HTR-8/SVneo (cell line): ENCODE measurements at places on chromosomes 7 and 10.

GRCh38 chr10:4839353-4839752 lies 13.3 kb downstream of the AKR1E2 start:
- no peak for DNase-seq

DNA sequence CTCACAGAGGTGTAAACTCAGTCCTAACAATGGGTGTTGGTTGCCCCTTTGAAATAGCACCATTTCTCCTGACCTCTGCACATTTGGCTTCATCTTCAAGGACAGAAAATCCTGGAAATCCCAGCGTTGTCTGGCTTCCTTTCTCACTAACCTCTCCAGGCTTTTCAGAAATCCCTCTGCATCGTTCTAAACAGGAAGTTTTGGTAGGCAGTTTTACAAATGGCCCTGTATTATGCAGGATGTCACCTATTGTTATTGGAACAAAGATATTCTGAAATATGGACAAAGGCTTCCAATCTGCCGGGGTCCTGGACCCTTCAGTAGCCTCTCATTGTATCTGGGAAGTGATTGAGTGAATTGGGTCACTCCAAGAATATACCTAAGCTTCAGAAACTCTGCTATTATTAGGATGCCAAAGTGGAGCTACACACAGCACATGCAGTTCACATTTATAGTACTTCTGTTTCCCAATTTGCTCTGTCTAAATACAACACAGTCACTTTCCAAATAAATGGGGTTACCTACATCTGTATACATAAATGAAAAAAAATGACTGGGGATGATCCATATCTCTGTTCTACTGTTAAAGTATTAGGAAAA lies 134.8 kb upstream of the KLF6 start:
- DNase-seq, result no peak

GRCh38 chr7:107032050-107032449 lies 12.5 kb upstream of the PRKAR2B start:
- no peak for DNase-seq

DNA sequence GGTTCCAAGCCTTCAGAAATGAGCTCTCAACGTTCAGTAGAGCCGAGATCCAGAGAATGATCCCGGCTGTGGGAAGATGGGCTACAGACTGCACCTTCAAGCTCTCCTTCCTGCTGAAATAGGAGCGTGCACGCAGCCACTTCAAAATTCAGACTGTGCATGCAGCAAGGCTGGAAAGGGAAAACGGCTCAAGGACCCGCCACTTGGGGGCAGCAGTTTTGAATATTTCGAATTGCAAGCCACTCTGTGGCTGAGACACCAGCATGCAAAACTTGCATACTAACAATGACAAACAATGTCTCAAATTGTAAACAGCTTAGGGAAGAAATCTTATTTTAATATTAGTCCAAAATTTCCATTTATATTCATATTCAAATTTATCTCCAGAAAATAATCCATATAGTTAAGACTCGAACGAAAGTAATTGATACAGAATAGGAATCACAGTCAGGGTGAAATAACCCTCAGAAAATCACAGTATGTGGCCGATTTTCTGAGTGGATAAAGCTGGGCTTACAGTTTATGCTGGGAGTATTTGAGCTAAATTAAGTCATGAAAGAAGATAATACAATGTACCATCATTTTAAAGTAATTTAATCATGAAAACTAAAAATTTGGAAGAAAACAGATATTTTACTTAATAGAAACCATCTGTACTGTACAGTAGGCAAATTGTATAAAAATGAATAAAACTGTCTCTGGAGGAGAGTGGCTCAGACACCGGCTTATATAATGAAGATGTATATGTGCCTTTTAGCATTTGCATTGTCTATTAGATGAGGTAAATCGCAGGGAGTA lies 137.9 kb upstream of the MKI67 start:
- DNase-seq, result no peak

DNA sequence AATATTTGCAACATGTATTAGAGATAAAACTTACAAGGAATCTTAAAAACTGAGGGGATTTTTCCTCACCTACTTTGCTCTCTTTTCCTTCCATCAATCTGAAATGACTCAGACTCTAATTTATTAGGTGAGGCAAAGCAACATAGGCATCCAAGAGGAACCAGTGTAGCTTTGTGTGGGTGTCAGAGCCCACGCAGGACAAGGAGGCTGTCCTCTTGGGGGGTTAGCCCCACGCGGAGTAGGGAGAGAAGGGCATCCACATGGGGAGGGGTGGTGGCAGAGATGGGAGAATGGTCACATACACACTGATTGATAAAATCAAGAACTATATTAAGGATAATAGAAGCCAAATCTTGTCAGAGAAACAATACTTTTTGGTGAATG lies 33.8 kb upstream of the ARMS2 start:
- no peak for DNase-seq

DNA sequence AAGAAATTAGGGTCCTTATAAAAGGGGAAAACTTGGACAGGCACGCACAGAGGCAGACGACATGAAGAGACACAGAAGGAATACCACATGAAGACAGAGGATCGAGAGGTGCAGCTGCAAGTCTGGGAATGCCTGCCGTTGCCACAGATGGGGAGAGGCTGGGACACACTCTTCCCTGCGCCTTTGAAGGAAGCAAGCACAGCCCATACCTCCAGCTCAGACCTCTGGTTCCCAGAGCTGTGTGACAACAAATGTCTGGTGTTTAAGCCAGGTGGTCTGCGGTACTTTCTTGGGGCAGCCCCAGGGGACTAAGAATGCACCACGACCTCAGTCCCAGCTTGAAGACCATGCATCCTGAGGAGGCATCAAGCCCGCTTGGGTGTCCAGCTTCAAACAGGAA lies 18.3 kb downstream of the INSIG1 start:
- no peak for DNase-seq
